ENCODE measurements at places on chromosomes 2 and 18. TPM values are rescaled to one million over a fixed set of nuclear protein-coding genes. Genes with fewer than 3 reads are reported as not detected.
A peak's percentile ranks its signal among the peaks of the same experiment; 100 is the strongest.

Gene RPIA
- 6.3 TPM for total RNA-seq

DNA sequence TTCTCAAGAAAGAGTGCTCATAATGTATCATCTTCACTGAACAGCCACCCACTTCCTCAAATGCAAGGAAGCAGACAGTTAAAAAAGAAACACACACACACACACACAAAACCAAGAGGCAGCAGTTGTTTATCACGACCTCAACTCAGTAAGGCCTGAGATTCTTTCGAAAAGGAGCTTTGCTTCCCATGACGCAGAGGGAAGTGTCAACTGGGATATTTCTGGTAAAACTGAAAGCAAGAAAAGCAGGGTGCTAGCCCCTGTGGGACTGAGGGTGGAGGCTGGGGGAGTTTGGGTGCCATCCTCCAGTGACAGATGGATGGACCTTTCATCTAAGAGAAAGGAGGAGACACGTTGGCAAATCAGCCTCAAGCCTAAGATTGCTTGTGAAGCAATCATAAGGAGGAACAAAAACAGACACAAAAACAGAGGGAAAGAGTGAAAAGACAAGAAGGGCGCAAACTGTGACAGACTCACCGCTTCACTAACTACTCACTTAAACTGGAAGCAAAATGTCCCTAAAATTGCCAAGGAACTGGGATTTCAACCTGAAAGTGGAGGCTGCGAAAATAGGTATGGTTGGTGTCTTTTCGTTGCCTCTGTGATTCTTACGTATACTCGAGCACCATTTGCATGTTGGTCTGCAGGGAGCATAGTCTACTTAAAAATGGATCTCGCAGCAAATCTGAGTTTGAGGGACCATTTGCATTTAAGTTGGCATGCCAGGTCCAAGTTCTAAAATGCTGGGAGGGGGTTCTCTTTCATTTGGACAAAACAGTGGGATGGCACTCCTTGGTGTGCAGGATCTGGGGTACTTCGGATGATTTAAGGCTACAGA, at the start of gene ARHGAP25:
TSS of gene ARHGAP25 (plus strand) at position 124 of the 838 bp plus-strand sequence. CDS start at position 513, 389 bp downstream.
- peak; percentile 25 for DNase-seq
- H3K4me3 ChIP-seq = no peak within 1 kb of the TSS
- H3K27ac ChIP-seq = peak within 1 kb of the TSS; percentile 58
- H3K36me3 ChIP-seq = no peaks in the 10 kb centered on the region
- H3K4me1 ChIP-seq = peaks cover 11% of the 10 kb centered on the region

DNA sequence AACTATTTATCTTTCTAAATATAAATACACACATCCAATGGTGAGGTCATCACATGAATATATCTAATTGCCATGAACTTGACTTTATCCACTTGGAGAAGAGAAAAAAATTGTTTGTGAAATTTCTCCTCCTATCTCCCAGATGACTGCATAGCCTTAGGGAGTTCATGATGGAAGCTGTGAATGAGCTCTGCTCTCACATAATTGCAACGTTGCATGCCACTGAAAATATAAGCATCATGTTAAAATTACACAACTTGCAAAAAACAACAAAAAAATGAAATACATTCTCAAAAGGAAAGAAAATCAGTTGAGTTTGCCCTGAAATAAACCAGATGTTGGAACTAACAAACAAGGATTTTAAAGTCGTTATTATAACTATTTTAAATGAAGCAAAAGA, 50.6 kb upstream of the OSR1 start:
- no peak overlapping the region for H3K27ac ChIP-seq
- no peaks in the 10 kb centered on the region for H3K4me1 ChIP-seq
- DNase-seq = no peak
- no peaks in the 10 kb centered on the region for H3K27me3 ChIP-seq
- no peak overlapping the region for H3K4me3 ChIP-seq

- no peaks in the 10 kb centered on the region for H3K4me1 ChIP-seq
- H3K27ac ChIP-seq = no peak overlapping the region
- DNase-seq = no peak
These were observed 152.2 kb downstream of the PID1 start for GRCh38 chr2:229118927-229119326.

DNA sequence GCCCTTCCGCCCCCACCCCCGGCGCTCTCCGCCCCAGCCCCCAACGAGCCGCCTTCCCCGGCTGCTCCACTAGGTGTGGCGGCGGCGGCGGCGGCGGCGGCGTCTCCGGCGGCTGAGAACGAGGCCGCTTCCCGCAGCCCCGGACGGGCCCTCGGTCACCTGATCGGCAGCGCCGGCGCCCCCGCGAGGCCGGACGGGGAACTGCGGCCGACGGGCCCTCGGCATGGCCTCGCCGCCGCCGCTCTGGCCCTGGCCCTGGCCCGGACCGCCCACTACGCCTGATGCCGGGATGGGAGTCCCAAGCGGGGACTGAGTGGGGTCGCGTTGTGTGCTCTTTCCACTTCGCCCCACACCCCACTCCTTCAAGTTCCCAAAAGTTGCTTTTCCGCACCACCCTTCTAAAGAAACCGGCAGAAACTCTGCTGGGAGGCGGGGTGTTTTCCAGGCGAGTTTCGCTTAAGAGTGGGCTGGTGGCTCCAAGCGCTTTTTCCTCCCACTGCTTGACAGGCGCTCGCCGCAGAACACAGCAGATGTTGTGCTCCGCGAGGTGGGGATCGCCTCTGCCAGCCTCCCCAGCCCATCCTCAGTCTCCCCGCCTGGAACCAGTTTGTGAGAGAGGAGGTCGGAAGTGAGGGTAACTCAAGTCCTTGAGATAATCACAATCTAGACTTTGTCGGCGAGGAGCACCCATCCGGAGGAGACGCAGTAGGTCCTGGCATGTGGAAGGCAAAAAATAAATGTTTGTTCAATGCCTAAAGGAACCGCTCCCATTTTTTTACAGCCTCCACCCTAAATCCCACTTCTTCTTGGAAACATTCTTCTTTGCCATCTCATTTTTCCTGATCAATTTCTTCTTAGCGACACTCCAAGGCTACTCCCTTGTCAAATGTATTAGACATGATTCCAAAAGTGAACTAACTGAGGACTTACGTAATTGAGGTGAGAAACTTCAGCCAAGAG, at the start of gene NCKAP1:
TSS of gene NCKAP1 (minus strand) at position 117 of the 960 bp plus-strand sequence. CDS start 358 bp downstream, outside the sequence.
- peaks cover 32% of the 10 kb centered on the region for H3K4me1 ChIP-seq
- no peaks in the 10 kb centered on the region for H3K36me3 ChIP-seq
- DNase-seq = peak; percentile 86
- H3K27me3 ChIP-seq = no peaks in the 10 kb centered on the region

DNA sequence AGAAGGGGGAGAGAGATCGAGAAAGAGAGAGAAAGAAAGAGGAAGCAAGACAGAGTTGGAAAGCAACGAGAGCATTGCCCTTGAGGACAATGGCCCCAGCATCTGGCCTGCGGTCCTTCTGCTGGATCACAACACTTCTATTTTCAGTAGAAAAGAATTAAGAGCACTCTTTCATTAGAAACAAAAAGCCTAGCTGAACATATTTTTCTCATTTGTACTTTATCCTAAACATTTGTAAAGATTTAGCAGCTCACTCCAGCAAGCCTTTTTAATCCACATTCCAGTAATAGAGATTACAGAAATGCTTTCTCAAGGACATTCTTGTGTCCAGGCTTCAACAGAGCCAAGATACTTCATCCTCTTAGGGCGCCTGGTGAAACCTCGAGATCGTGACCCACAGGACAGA, 31.6 kb upstream of the AFF3 start:
- no peaks in the 10 kb centered on the region for H3K27me3 ChIP-seq
- H3K4me1 ChIP-seq = no peaks in the 10 kb centered on the region
- no peak overlapping the region for H3K27ac ChIP-seq
- no peak overlapping the region for H3K4me3 ChIP-seq

GRCh38 chr2:240458044-240458899, 22.8 kb downstream of the GPC1 start:
- H3K4me1 ChIP-seq = peaks cover 59% of the 10 kb centered on the region
- H3K27me3 ChIP-seq = no peaks in the 10 kb centered on the region
- no peaks in the 10 kb centered on the region for H3K36me3 ChIP-seq
- no peak overlapping the region for H3K27ac ChIP-seq
- DNase-seq = no peak

DNA sequence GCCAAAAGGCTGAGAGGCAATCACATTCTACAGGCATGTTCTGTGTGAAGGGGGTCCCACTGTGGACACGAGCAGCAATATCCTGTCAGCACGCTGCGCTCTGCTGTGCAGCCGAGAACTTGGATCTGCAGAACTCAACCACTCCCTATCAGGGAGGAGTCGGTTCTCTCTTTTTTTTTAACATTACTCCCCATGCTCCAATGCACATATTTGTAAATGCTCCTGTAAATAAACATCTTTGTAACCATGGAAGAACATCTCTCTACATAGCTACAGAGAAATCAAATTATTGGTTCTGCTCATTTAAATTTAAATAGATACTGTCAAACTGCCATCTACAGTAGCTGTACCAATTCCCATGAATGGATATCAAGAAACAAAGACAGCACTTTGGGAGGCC, 3.0 kb upstream of the ANKRD23 start:
- H3K4me1 ChIP-seq = no peaks in the 10 kb centered on the region
- H3K36me3 ChIP-seq = no peaks in the 10 kb centered on the region
- H3K27ac ChIP-seq = no peak overlapping the region
- no peak for DNase-seq

DNA sequence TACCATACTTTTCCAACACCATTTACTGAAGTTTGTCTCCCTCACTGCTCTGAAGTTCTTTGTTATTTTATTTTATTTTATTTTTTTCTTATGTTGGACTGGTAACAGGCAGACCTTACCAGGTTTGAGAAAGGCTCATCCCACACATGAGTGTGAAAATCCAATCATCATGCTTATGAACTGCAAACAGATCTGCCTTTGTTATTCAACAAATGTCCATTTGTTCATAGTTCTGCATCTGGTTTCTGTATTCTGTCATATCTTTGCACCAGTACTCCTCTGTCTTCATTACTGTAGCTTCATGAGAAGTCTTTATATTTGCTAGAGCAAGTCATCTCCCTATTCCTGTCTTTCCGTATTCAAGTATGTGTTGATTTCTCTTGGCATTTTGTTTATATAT, 5.3 kb downstream of the RNU2-63P start:
- no peak overlapping the region for H3K4me3 ChIP-seq
- no peaks in the 10 kb centered on the region for H3K36me3 ChIP-seq
- no peaks in the 10 kb centered on the region for H3K27me3 ChIP-seq
- no peak for DNase-seq
- peak overlapping the region; percentile 41 for H3K27ac ChIP-seq

- H3K4me3 ChIP-seq = no peak overlapping the region
- no peaks in the 10 kb centered on the region for H3K4me1 ChIP-seq
- no peaks in the 10 kb centered on the region for H3K27me3 ChIP-seq
- no peaks in the 10 kb centered on the region for H3K36me3 ChIP-seq
- DNase-seq = peak; percentile 19
These were observed 62.8 kb downstream of the PRELID3A start for GRCh38 chr18:12470382-12471075.

Gene MEIS1
- 10.3 TPM for total RNA-seq

Gene MERTK
- total RNA-seq = 22.7 TPM

Gene CFAP53
- 1.6 TPM for total RNA-seq

DNA sequence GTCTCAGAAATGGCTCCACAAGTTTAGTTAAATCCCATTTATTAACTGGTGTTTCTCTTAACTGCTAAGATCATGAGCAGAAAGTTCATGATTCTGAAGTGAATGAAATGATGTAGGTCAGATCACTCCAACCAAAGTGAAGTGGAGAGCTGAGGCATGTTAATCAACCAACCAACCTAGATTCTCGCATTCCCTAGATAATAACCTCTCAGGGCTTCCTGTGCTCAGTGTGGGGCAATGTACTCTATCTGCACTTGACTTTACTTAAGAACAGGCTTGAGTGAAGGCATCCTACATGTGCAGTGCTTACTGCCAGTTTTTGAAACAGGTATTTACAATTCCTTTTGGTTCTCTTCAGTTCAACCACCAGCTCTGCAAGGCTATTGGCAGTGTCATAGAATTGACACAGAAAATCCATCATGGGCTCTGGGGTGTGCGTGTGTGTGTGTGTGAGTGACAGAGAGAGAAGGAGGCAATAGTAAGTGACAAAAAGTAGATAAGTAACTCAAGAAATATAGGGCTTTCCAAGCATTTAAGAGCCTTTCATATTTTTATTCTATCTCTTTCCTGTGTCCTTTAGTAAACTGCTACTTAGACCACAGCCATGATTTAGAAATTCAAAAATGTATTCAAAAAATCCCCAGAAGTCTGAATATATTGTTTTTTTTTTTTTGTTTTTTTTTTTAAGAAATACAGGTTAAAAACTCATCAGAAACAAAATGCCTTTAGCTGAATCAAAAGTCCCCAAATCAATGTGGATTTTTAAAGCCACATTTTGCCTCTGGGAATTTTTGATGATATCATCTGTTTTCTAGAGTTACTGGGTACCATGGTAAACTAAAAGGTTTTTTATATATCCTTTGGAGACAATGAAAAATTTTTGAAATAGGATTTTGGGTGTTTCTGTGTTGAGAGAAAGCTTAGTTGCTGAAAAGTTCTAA, 28.6 kb downstream of the DOCK10 start:
- no peaks in the 10 kb centered on the region for H3K36me3 ChIP-seq
- H3K4me3 ChIP-seq = no peak overlapping the region
- H3K27ac ChIP-seq = no peak overlapping the region
- H3K4me1 ChIP-seq = no peaks in the 10 kb centered on the region

- no peak for DNase-seq
- no peaks in the 10 kb centered on the region for H3K4me1 ChIP-seq
- H3K4me3 ChIP-seq = no peak overlapping the region
- no peak overlapping the region for H3K27ac ChIP-seq
These were observed 71.2 kb downstream of the CERKL start for GRCh38 chr2:181585732-181586131.

- H3K27me3 ChIP-seq = no peaks in the 10 kb centered on the region
- no peak overlapping the region for H3K4me3 ChIP-seq
- DNase-seq = no peak
- no peak overlapping the region for H3K27ac ChIP-seq
- H3K4me1 ChIP-seq = no peaks in the 10 kb centered on the region
These were observed 170.6 kb downstream of the FIGN start for GRCh38 chr2:163565192-163565591.

DNA sequence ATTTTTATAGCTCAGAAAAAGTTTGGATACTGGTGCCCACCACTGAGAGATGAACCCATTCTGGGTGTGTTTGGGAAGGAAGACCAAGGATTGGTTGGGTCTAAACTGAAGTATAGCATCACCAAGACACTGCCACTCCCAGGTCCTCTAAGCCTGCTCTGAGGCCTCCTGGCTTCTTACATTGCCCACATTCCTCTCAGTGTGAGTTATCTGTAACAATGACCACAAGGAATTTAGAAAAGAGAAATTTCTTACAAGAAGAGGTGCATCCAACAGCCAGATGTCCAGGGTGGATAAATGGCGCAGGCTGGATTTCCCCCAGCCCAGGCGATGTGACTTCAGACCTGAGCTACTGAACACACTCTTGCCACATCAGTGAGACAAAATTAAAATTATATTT, 1.6 kb upstream of the GPR45 start:
- H3K4me1 ChIP-seq = no peaks in the 10 kb centered on the region
- no peaks in the 10 kb centered on the region for H3K36me3 ChIP-seq
- no peaks in the 10 kb centered on the region for H3K27me3 ChIP-seq
